Stimulated activated CD4-positive, alpha-beta T cell treated with anti-CD3 and anti-CD28 coated beads, Interleukin-15, amount 100 ng/mL, for 1 hour (primary cell): ENCODE measurements at places on chromosomes 1 and 21.

- DNase-seq, result peak; percentile 32
Observed at GRCh38 chr1:47755101-47755990, 241.8 kb downstream of the TRABD2B start.

DNA sequence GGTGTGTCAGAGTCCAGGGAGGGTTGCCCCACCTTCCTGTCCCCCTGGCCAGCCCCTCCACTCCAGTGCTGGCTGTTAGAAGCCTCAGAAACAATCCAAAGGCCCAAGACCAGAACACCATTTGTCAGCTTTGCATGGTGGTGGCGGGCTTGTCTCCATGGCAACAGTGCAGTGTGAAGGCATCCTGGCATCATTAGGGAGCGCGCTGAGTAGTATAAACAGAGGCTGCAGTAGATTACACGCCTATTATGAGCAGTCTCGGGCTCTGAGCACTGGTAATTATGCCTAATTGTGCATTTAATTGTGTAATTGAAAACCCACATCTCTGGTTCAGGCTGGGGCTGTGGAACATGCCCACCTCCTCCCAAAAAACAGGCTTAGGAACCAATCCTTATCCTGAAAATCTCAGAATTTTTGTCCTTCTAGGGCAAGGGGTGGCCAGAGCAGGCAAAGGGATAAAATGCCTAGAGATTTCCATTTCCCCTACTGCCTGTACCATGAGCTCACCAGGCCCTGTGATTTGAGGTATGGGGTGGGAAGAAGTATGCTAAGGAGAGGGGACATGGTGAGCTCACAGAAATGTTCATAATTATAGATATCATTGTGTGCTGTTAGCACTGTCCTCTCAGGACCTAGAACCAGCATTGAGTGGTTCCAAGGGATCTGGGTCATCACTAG lies 11.7 kb downstream of the NKAIN1 start:
- no peak for DNase-seq

GRCh38 chr1:247102381-247102780 lies 1.8 kb downstream of the ZNF669 start:
- DNase-seq, result no peak

DNA sequence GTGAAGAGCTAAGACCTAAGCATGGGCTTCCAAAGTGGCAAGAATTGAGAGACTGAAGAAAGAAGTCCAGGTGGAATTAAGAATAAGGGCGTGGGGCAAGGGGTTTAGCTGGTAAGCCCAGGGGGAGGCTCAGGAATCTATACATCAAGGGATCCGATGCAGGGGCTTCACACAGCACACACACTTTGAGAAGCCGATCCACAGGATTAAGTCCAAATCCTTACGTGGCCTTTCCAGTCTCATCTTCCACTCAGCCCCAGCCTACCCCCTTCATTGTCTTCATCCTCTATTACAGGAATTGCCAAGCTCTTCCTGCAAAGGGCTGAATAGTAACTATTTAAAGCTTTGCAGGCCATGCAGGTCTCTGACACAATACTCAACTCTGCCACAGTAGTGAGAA lies 101.3 kb downstream of the TGFBR3 start:
- no peak for DNase-seq

DNA sequence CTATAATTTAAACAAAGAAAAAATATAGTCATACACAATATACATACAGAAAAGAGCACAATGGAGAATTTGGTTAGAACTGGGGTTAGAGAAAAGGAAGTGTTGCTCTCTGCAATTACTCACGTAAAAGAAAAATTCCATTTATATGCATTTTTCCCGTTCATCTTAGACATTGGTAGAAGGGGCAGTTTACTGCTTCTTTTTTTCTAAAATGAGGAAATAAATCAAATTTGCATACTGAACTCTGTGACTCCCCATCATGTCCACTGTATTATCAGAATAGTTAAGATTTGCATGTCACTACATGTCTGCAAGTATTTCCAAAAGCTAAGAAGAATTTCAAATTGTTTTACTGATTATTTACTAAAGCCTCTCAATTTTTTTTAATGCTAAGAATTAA lies 44.1 kb upstream of the C1orf105 start:
- DNase-seq, result no peak

GRCh38 chr1:93207211-93207610 lies 26.7 kb downstream of the CCDC18 start:
- DNase-seq, result no peak

DNA sequence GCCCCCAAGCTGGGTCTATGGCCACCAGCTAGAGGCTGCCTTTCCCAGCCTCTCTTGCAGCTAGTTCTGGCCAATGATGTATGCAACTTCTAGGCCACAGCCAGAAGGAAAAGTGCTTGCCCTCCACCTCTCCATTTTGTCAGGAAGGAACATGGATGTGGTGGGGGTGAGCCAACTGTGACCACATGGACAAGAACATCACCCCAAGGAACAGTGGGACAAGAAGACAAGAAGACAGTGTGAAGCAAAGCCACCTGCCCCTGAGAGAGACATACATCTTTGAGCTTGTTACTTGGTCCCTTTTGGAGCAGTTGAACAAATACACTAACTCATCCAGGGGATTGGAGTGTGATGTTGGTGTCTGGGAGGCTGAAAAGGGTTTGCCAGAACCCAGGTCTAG lies 105.8 kb upstream of the EDN2 start:
- no peak for DNase-seq

GRCh38 chr1:161227196-161227871 lies 1.5 kb downstream of the TOMM40L start:
- DNase-seq, result peak; percentile 79

GRCh38 chr1:54540582-54541295 lies 7.3 kb upstream of the ACOT11 start:
- no peak for DNase-seq

DNA sequence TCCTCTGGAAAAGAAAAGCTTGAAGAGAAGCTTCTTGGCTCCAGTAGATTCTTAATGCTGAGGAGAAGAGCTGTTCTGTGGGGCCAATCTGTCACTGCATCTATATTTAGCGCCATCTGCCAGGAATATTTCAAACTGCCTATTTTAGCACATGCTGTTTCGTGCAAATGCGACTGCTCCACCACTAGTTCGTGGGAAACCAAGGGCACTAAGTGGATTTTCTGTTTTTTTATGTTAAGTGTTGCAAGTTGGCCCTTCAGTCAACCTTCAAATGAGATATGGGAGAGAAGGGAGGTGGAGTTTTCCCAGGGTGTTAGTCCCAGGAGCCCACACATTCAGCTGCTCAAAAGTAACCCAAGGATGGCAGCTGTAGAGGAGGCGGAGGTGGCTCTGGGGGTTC lies 91.9 kb downstream of the TSEN15 start:
- no peak for DNase-seq

- no peak for DNase-seq
Observed at GRCh38 chr1:10237157-10237539, 26.8 kb downstream of the KIF1B start.

- DNase-seq, result no peak
Observed at GRCh38 chr1:162033428-162033827, 9.8 kb upstream of the OLFML2B start.

DNA sequence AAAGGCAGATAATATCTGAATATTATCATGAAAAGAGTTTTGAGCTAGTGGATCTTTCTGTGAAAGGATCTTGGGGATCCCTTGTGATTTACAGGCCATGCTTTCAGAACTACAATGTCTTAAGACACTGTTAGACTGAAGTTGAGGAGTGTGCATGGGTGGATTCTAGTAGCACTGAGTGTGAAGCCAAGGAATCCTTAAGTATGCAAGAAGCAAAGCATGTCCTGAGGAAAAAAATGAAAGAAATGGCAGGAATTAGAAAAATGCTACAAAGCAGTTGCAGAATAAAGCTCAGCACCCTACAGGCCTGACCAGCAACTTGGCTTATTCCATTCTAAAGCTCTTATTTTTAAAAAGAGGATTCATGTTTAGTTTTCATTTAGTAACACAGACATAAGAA lies 11.9 kb downstream of the STX6 start:
- no peak for DNase-seq

- DNase-seq, result no peak
Observed at GRCh38 chr21:46111857-46112724, 14.2 kb downstream of the COL6A2 start.

DNA sequence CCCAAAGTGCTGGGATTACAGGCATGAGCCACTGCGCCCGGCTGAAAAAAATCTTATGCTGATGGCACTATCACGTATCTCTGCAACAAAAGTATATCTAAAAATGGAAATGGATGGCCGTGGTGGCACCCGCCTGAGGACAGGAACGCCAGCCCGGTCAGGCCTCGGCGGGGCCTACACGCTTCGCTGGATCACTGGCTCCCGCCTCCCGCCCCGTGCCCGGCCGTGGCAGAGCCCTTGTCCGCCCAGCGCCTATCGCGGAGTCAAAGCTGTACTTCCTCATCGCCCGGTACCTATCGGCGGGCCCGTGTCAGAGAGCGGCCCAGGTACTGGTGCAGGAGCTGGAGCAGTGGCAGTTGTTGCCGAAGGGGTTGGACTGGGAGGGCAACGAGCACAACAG lies 28.8 kb upstream of the PDPN start:
- no peak for DNase-seq

GRCh38 chr1:162421258-162422164 lies 9.6 kb upstream of the SH2D1B start:
- no peak for DNase-seq

- no peak for DNase-seq
Observed at GRCh38 chr1:26191739-26192138, 1.3 kb downstream of the CATSPER4 start.

- no peak for DNase-seq
Observed at GRCh38 chr1:97832481-97832880, 88.4 kb downstream of the DPYD start.
